ENCODE measurements at places on chromosomes 3 and 15. TPM values are rescaled to one million over a fixed set of nuclear protein-coding genes. Genes with fewer than 3 reads are reported as not detected.
A peak's percentile ranks its signal among the peaks of the same experiment; 100 is the strongest.

DNA sequence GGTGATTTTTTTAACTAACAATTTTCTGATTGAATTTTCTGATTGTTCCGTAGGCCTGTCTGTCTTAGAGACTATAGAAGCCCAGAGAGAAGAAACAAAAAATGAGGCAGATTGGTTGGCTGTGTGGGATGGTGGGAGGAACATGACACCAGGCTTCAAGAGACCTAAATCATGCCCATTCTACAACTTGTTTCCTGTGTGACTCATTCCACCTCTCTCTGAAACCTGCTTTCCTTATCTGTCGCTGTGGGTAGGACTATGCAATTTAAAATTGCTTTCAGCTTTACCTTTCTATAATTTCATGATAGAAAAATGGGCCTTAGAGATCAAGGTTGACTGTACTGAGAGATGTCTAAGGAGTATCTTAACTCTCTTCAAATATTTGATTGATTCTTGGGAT lies 44.5 kb downstream of the OXNAD1 start:
- DNase-seq = peak; percentile 87
- H3K36me3 ChIP-seq = peaks cover 59% of the 10 kb centered on the region
- H3K4me3 ChIP-seq = peak overlapping the region; percentile 61

GRCh38 chr3:104323226-104323625 lies 1043.5 kb upstream of the ALCAM start:
- H3K27me3 ChIP-seq = no peaks in the 10 kb centered on the region
- no peaks in the 10 kb centered on the region for H3K36me3 ChIP-seq
- H3K27ac ChIP-seq = no peak overlapping the region
- DNase-seq = no peak
- H3K4me1 ChIP-seq = no peaks in the 10 kb centered on the region
- H3K4me3 ChIP-seq = no peak overlapping the region

- no peak for DNase-seq
- no peak overlapping the region for H3K4me3 ChIP-seq
- H3K4me1 ChIP-seq = peaks cover 3% of the 10 kb centered on the region
Measured at GRCh38 chr15:98896002-98896721, 111.4 kb downstream of the PGPEP1L start.

DNA sequence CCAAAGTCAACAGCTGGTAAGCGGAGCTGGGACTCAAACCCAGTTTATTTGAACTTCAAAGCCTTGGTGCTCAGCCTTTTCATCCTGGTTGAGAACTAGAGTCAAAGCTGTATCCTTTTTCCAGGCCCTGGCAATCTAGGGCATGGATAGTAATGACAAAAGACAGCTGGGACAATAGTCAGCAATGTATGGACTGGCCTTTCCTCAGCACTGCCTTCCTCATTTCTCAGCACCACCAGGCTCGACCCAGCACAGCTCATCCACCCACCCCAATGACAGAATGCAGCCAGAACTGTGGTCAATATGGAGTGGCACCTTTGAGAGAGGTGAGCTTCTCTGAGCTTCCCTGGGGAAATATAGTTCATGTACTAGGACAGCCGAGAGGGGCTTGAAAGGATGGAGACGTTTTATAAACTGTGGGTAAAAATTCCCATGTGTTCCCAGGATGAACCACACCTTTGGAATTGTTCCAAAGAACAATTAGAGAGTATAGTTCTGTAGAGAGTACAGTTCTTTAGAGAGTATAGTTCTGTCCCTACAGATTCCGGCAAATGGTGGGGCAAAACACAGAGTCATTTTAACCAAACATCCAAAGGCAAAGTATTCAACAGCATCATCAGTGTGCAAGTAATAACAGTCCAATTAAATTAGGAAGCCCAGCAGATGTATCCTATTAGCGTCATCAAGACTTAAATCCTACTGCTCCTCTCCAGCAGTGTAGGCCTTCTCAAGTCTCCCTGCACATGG lies 30.2 kb upstream of the IREB2 start:
- peaks cover 15% of the 10 kb centered on the region for H3K27me3 ChIP-seq
- H3K27ac ChIP-seq = no peak overlapping the region
- H3K4me1 ChIP-seq = no peaks in the 10 kb centered on the region
- H3K36me3 ChIP-seq = no peaks in the 10 kb centered on the region
- no peak for DNase-seq
- no peak overlapping the region for H3K4me3 ChIP-seq

DNA sequence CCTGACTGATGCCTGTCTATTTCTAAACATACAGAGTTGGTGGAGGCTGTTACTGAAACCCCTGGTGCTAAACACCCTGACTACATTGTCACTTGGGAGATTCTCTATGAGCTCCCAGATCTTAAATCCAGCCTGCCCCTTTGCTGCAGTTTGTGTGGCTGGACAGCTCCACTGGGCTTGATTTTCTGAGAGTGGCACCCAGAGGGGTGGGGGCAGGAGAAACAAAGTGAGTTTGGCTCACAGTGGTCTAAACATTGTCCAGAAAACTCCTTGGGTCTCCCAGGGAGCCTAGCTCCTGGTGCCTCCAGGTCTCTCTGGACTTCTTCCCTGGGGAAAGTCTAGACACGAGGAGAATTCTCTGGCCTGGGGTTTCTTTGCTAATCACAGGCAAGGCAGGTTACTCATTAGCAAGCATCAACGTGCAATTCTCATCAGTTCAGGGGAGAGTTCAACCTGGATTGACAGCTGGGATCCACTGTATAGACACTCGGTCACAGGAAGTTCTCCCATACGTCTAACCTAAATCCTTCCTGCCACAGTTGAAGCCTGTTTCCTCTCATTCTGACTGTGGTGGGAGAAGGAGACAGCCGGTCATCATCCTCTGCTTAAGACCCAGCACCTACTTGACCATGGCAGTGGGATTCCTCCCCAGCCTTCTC lies 7.1 kb upstream of the DLL4 start:
- peaks cover 9% of the 10 kb centered on the region for H3K4me1 ChIP-seq
- H3K36me3 ChIP-seq = no peaks in the 10 kb centered on the region
- no peak for DNase-seq
- H3K27me3 ChIP-seq = peaks cover 40% of the 10 kb centered on the region
- no peak overlapping the region for H3K27ac ChIP-seq
- no peak overlapping the region for H3K4me3 ChIP-seq

DNA sequence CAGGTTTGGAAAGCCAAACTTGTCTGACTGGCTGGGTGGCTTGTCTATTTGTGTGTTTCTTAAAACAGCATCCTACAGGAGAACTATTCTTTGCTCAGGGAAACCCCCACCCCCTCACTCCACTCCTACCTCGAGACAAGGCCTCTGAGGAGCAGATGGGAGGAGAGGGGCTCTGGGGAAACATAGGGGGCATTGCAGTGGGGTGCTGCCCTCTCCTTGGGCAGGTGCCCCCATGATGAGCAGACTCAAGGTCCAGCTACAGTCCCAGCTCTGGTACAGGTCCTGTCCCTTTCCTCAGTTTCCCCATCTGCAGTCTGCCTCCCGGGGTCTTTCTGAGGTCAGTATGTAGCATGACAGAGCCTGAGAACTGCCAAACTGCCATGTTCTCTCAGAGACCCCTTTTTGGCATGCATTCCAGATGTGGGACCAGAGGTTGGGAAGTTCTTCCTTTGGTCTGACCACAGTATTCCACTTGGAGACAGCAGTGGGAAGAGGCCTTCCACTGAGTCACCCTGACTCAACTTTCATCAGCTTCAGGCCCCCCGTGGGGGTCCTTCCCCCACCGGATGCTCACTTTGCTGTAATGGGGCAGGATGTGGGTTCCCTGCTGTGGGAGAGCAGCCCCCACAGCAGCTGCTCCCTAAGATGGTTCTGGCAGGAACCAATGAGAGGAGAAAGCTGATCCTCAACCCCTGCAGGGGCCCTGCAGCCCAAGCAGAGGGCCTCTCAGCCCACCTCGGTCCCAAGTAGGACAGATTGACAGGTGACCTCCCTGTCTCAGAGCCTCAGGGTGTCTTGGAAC lies 32.3 kb upstream of the CYP11A1 start:
- H3K27me3 ChIP-seq = no peaks in the 10 kb centered on the region
- DNase-seq = peak; percentile 82
- H3K4me3 ChIP-seq = peak overlapping the region; percentile 69
- peaks cover 95% of the 10 kb centered on the region for H3K4me1 ChIP-seq

- H3K4me1 ChIP-seq = no peaks in the 10 kb centered on the region
- DNase-seq = no peak
- no peak overlapping the region for H3K4me3 ChIP-seq
- H3K27ac ChIP-seq = no peak overlapping the region
- no peaks in the 10 kb centered on the region for H3K36me3 ChIP-seq
Measured at GRCh38 chr3:126341755-126342150, 15.5 kb downstream of the KLF15 start.

Gene LAMB2
- total RNA-seq = not detected

Gene POC1A
- total RNA-seq = 23.2 TPM

Gene TUSC7
- not detected for total RNA-seq

Gene ECE2
- total RNA-seq = not detected
